NCI-H2081 (cell line): ENCODE measurements at places on chromosomes 12 and 14.

GRCh38 chr12:41932470-41932991, 212.1 kb downstream of the GXYLT1 start:
- peak; percentile 98 for DNase-seq

DNA sequence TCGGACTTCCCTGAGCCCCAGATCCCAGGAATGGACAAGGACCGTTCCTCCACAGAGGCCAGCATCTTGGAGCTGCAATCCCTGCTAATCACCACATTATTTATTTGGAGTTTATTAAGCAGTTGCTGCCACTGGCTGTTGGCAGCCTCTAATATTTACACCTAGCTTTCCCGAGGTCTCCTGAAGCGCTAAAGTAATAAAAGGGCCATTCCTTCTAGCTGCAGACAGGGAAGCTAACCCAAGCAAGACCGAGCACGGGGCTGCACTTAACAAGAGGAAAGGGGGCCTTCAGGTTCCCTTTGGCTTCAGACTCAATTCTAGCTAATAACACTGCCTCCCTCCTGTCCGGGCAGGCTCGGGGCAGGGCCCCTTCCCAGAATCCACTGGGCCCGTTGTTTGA, 63.7 kb downstream of the BCL11B start:
- DNase-seq: no peak

DNA sequence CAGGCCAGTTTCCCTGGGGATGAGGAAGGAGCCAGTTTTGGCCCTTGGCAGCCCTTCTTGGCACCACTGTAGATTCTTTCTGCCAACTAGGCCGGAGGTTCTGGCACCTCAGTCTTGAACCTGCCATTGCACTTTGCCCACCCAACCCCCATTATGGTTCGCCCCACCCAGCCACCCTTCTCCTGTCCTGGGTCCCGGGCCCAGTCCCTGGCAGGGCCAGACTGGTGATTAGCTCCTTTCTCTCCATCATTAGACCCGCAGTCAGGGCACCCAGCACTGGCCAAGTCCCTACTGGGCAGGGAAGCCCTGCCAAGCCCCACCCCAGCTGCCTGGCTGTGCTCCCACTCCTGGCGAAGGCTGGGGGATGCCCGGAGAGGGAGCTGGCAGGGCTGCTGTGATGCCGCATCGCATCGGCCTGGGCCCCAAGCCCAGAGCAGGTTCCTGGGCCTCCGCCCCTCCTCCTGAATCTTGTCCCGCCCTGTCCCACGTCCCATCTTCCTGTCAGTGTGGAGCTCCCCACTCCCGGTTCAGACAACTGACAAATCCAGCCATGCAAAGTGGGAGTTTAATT, 9.8 kb downstream of the FAM222A start:
- peak; percentile 45 for DNase-seq

DNA sequence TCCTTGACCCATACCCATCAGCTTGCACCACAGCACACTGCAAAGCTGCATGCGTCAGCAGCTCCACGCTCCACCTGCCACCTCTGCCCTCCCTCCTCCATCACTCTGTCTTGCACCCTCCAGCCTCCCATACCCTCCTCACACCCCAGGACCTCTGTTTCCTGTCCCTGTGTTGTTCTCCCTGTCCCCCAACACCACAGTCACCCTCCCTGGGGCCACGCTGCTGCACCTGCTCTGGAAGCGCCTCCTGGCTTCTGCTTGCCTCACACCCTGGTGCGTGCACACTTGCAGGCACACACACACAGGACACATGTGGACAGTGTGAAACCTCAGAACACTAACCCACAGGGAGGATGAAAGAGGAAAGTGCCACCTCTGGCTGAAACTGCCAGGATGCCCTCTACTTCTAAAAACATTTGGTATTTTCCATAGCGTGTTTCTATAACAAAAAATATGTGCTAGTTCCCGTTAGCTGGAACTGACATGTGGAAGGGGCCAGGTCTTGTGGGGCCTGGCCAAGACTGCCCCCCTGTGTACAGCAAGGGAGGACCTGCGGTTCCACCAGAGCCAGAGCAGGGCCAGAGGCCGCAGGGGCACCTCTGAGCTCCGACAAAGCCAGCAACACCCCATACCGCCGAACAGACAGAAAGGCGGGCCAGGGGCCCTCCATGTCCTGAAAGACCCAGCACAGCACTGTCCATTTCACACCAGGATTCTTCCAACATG, 10.0 kb downstream of the BRF1 start:
- DNase-seq: no peak

GRCh38 chr12:115051378-115051777, 367.4 kb upstream of the TBX3 start:
- no peak for DNase-seq

DNA sequence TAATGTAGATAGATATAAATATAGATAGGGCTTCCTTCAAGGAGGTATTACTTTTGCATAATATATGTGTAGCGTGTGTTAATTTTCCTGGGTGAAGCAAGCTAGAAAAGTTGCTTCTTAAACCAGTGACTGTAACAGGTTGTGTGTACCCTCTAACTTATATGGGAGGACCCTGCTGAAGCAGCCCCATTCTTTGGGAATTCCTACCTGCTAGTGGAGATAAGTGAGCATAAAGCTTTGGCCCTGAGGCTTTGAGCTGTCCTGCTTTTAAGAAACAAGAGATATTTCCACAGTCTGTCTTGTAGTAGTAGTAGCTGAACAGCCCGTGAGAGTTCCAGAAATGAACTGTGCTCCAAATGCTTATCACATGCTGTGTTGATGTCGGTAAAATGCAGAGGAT, 8.6 kb downstream of the RMST start:
- DNase-seq: no peak
